Metanephros (tissue), 2 donors: ENCODE measurements at places on chromosomes 6 and 20. TPM values are rescaled to one million over a fixed set of nuclear protein-coding genes. Genes with fewer than 3 reads are reported as not detected.

Gene SAPCD1
- total RNA-seq: 4.3 TPM

Gene WFDC2
- total RNA-seq: 77.5 TPM

Gene OXT
- not detected for total RNA-seq

Gene ZNF831
- 0.35 TPM for total RNA-seq

Gene HRH3
- total RNA-seq: 0.23 TPM

Gene SNAP91
- total RNA-seq: 2.3 TPM

Gene DNMT3B
- total RNA-seq: 4.7 TPM

Gene THEMIS
- 0.18 TPM for total RNA-seq

Gene MUC22
- total RNA-seq: not detected

Gene PRICKLE4
- 3.2 TPM for total RNA-seq

Gene AIF1
- total RNA-seq: 18.7 TPM

Gene ASIP
- total RNA-seq: not detected

Gene LINC00237
- total RNA-seq: not detected

Gene AGPAT4
- total RNA-seq: 25.9 TPM

Gene PI16
- 8.8 TPM for total RNA-seq

Gene APMAP
- 78.8 TPM for total RNA-seq

Gene HFE
- 9.3 TPM for total RNA-seq

Gene IRF4
- 2.2 TPM for total RNA-seq

Gene SLC44A4
- total RNA-seq: 28.4 TPM

Gene FAM209B
- not detected for total RNA-seq

Gene HLA-DPA1
- total RNA-seq: 36.2 TPM

Gene CCN6
- 1.1 TPM for total RNA-seq

Gene C6orf141
- total RNA-seq: 0.99 TPM

Gene MYO6
- 53.4 TPM for total RNA-seq
